Central memory CD4-positive, alpha-beta T cell (primary cell): ENCODE measurements at places on chromosomes 4 and X.

- DNase-seq, result no peak
These were observed 243.7 kb upstream of the DIAPH2 start for GRCh38 chrX:96440941-96441340.

DNA sequence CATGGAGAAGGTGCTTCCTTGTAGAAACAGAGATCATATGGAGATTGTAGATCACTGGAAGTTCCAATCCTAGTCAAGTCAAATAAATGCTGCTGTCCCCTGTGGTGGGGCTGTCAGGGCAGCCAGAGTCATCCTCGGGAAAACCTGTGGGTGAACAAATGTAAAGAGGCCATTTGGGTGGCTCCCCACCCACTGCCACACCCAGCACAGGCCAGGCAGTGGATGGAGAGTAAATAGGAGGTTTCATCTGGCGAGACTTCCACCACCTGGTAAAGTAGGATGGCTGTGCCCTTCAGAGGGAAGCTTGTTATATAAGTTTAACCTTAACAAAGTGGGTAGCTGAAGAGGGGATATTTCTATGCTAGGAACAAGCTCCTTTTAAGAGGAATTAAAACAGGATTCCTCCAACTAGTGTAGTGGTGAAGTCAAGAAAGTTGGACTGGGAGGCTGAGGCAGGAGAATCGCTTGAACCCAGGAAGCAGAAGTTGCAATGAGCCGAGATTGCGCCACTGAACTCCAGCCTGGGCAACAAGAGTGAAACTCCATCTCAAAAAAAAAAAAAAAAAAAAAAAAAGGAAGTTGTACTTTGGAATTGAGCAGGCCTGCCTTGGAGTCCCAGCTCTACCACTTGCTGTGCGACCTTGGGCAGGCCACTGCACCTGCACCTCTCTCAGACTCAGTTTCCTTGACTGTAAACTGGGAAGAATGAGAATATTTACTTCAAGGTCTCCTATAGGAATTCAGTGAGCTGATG lies 273.7 kb downstream of the PTTG2 start:
- no peak for DNase-seq

DNA sequence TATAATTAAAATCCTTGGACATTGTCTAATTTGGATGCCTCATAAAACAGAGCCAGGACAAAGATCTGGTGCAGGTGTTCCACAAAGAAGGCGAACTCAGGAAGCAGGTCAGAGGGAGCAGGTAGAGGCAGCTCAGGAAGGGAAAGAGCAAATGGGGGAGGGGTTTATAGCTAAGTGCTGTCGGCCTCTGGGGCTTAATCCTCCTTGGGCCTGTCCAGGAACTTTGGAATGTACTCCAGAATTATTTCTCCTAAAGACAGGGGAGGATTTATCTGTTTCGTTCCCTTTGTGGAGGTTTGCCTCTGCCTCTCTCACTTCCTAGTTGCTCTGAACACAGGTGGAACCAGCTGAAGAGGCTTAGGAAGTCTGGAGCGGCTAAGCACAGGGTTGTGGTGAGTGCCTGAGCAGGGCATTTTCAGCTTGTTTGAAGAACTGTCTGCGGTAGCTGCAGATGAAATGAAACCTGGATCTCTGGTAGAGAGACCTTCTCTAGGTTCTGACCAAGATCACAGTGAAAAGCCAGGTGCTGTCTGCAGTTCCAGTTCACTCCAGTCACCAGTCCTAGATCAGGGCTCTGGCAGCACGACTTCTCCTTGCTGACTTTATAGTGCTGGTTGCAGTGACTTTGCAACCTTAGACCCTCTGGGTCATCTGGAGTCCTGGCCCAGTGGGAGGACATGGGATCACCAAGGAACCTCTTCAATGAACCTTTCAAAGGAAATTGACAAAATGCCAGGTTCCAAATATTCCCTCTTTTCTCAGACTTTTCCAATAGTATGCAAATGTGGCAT lies 519.2 kb downstream of the PCDH10 start:
- no peak for DNase-seq

DNA sequence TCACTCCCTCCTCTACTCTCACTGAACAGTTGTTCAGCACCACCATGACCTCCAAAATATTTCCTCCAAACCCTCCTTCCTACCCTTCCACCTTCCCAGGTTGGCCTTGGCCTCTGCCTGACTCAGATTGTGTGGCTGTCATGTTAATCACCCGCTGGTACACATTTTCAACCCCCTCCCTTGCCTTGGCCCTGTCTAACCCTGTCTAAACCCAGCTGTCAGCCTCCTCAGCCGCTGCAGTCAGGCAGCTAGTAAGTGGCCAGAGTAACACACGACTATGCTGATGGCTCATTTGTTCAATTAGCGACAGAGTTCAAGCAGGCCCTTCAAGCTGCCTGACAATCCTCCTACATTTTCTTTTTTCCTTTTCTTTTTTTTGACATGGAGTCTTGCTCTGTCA lies 18.0 kb downstream of the ING2 start:
- DNase-seq, result no peak

DNA sequence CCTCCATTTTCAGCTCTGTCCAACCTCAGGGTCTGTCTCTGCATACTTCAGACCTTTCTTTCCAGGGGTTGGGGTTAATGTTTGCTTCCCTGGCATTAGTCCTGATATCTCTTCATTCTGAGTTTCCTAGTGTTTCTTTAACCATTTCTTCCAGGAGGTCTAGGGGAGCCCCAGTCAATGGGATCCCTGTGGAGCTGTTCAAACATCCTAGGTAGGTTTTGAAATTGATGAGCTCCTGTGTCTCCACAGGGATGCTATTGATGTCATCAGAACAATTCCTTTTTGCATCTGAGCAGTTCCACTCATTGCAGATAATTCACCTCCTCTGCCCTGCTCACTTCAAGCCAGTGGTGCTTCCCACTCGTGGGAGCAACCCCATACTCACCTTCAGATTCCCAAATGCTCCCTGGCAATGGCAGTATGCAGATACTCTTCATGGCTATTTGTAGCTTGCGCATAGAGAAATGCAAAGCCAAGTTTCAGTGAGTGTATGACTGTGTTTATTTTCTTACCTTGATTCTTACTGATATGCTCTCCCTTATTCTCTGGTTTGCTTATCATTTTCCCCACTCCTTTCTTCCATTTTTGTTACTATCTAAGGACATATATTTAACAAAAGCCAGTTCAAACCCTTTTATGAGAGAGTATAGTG lies 33.7 kb upstream of the LIMCH1 start:
- no peak for DNase-seq

GRCh38 chr4:151808120-151808529 lies 47.3 kb upstream of the GATB start:
- no peak for DNase-seq

DNA sequence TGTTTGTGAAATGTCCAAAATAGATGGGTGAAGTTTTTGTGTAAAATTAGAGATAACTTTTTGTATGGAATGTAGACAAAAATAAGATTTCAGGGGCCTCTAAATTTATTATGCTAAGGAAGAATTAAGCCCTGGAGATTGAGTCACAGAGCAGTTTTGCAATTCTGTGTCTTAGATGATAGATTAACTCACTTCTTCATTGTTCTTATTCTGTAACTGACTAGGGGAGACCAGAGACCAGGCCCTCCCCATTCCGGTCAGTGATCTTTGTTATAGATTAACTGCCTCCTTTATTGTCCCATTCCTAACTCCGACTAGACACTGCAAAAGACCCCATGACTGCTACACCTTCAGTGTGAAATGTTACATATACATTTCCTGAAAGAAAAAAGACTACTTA lies 238.4 kb upstream of the TAPT1 start:
- no peak for DNase-seq

GRCh38 chr4:183284258-183284785 lies 35.8 kb downstream of the CLDN22 start:
- DNase-seq, result no peak

GRCh38 chrX:40074080-40074958 lies 23.4 kb downstream of the BCOR start:
- DNase-seq, result no peak

GRCh38 chr4:88106205-88106604 lies 52.2 kb downstream of the ABCG2 start:
- no peak for DNase-seq

GRCh38 chrX:37613933-37614332 lies 42.5 kb downstream of the LANCL3 start:
- DNase-seq, result no peak

- no peak for DNase-seq
These were observed 76.9 kb downstream of the COL4A6 start for GRCh38 chrX:108361316-108361715.

GRCh38 chr4:121654738-121655137 lies 42.0 kb downstream of the ANXA5 start:
- DNase-seq, result no peak

- DNase-seq, result no peak
These were observed 127.9 kb upstream of the DMD start for GRCh38 chrX:33339219-33339618.

- no peak for DNase-seq
These were observed 20.7 kb upstream of the PROM1 start for GRCh38 chr4:16104520-16104919.

DNA sequence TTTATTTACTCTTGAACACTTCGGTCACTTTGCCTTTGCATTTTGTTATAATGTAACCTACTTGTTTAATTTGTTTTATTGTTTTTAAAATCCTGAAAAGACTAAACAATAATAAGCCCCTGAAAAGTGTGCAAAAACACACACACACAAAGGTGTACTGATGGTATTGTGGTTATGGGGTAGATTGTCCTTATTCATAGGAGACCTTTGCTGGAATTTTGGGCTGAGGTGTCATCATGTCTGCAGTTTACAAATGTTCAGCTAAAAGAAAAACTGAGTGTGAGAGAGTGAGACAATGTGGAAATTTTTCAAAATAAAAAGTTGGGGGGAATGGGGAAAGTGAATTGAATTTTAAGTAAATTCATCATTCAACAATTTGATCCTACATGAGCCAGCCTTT lies 174.9 kb downstream of the QDPR start:
- no peak for DNase-seq

GRCh38 chr4:142961866-142962265 lies 115.8 kb upstream of the INPP4B start:
- no peak for DNase-seq

- no peak for DNase-seq
These were observed 65.0 kb upstream of the DDX60 start for GRCh38 chr4:168383510-168383909.

DNA sequence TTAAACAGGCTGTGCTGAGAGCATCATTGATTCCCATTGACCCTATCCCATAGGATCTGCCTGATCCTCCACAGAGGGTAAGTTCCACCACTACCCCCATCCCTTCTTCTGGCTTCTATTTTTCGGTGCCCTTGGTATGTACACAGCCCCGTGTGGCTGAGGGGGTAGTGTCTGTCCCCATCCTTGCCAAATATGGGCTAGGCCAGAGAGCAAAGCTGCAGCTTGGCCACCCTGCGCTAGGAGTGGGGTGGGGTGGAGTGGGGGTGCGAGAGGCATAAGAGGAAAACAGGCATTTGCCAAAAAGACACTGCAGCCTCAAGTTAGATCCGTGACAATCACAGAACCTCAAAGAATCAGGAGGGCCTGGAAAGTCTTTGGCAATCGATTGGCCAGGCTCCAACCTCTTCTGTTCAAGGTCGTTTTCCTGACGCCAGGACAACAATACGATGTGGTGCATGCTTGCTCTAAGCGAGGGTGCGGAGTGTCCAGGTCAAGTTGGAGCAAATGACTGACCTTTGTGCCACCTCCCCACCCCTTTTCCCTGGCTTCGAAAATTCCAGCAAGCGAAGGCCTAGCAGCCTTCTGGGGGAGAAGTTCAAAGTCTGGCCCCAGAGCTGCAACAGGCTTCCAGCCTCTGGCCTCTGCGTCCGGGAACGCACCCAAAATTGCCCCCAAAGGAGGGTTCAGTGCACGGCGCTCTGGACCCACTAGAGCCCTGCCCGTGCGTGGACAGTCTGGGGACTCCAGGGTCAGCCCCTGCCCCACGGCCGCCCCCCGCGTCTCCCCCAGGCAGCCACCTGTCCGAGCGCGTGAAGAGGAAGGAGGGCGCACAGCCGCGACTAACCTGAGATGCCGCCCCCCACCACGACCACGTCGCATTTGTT lies 598 bp downstream of the MAOB start:
- DNase-seq, result no peak

GRCh38 chrX:120459309-120459708 lies 9.8 kb downstream of the LAMP2 start:
- DNase-seq, result no peak

- peak; percentile 32 for DNase-seq
These were observed 18.0 kb downstream of the RPS3A start for GRCh38 chr4:151117371-151117962.

- DNase-seq, result no peak
These were observed 276.4 kb downstream of the IL15 start for GRCh38 chr4:141912831-141913230.

GRCh38 chrX:104195489-104196084 lies 29.3 kb downstream of the FAM199X start:
- peak; percentile 18 for DNase-seq

DNA sequence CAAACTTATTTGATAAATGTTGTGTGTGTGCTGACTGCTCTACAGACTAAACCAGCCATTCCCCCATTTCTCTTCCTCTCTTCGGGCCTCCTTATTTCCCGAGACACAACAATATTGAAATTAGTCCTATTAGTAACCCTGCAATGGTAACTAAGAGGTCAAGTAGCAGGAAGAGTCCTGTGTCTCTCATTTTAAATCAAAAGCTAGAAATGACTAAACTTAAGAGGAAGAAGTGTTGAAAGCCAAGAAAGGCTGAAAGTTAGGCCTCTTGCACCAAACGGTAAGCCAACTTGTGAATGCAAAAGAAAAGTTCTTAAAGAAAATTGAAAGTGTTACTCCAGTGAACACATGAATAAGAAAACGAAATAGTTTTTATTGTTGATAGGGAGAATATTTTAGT lies 357.8 kb upstream of the SLC7A11 start:
- DNase-seq, result no peak

GRCh38 chr4:182212211-182212761 lies 30.9 kb upstream of the TENM3 start:
- no peak for DNase-seq

DNA sequence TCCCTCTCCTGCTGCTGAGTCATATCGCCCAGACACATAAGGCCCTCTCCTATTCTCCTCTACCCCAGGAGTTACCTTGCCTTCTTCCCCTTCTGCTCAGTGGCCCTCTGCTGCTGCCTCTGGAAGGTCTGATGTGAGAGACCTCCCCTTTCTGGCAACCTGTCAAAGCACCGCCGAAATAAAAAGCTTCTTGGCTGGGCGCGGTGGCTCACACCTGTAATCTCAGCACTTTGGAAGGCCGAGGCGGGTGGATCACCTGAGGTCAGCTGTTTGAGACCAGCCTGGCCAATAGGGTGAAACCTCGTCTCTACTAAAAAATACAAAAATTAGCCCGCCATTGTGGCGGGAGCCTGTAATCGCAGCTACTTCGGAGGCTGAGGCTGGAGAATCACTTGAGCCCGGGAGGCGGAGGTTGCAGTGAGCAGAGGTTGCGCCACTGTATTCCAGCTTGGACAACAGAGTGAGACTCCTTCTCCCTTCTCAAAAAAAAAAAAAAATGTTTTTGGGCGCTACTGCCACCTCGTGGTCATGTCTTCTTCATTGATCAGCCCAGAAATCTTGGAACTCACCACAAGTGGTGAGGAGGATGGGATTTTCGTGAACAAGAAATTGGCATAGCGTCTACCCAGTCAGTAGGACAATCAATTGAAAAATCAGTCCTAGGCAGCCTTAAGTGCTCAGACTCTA lies 8.6 kb upstream of the ZXDA start:
- peak; percentile 15 for DNase-seq

- DNase-seq, result no peak
These were observed 1061.3 kb downstream of the STPG2 start for GRCh38 chr4:97081951-97082350.

GRCh38 chr4:168832763-168833575 lies 177.1 kb downstream of the CBR4 start:
- no peak for DNase-seq

- no peak for DNase-seq
These were observed 44.5 kb downstream of the STIM2 start for GRCh38 chr4:26905172-26905571.
